ENCODE measurements at places on chromosomes 6 and 20. TPM values are rescaled to one million over a fixed set of nuclear protein-coding genes. Genes with fewer than 3 reads are reported as not detected.
A peak's percentile ranks its signal among the peaks of the same experiment; 100 is the strongest.

Gene NKAIN4
- 3.0 TPM for total RNA-seq

DNA sequence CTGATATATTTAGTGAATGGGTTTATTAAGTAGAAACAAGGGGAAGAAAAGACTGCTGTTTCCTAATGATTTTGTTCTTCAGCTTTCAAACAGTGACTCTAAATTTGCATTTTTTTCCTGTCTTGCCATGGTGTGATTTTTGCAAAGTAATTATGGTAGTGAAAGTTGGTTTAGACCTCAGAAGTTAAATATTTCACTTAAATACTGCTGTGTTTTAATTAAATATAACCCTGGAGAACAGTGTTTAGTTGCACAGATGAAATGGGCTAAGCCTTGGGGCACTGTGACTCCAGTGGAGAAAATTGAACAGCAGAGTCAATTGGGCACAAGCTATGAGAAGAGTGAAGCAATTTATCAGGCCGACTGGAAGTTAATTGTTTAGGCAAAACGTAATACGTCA lies 111.1 kb upstream of the MCHR2 start:
- no peak for DNase-seq

Gene PGM3
- 37.2 TPM for total RNA-seq

DNA sequence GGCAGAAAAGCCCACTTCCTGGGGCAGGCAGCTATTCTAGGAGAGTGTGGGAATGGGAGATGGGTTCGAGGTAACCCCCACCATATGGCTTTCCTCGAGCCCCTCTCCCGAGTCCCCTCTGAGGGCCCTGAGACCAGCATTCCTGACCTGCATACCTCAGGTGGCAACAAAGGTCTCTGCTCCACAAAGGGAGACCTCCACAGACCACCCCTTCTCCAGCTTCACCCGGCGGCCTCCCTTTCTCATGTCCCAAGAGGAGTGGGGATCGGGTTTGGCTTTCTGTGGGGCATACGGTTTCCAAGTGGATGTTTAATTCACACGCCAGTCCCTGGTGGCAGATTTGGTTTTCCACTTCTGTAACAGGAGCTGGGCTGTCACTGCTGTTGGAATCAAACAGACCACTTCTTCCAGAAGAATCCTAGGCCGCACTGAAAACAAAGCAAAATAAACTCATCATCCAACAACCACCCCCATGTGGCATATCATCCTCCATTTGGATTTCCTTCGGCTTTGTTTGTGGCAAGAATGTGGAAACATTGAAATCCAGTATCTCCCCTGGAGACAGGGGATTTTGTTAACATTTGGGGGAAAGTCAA lies 83.2 kb downstream of the DLL1 start:
- peak; percentile 42 for DNase-seq

DNA sequence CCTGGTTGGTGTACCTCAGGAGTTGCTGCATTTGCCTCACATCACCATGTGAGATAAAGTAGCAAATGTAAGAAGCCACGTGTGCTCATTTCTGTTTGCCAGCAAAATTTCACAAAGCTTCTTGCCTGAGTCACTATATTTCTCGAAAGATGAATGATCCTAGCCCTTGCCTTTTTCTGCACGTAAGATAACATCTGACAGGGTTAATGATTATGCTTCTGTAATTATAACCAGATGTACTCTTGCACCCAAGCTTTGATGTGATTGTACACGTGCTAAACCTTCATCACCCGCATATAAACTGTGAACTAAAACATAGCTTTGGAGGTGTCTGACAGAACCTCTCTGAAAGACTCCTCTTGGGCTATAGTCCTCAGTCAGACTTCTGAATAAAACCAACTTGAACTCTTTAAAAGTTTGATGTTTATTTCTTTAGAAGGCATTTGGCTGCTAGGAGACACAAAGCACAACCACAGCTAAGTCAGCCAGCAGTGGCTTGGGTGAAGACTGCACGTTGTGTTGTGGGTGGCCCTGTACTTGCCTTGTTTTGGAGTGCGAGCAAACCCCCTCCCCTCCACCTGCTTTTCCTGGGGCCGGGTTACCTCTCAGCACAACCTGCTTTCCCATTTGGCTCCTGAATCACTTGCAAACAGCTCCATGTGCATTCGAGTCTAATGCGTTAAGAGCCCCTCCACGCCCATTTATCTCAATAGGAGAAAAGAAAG lies 19.3 kb downstream of the PROKR2 start:
- no peak for DNase-seq

GRCh38 chr6:140052736-140053729 lies 678.6 kb upstream of the CITED2 start:
- DNase-seq, result no peak

GRCh38 chr6:52595000-52595795 lies 18.3 kb upstream of the TRAM2 start:
- DNase-seq, result peak; percentile 64

Measured in sciatic nerve (tissue), 2 donors.